ENCODE measurements at places on chromosomes 1 and 21.

DNA sequence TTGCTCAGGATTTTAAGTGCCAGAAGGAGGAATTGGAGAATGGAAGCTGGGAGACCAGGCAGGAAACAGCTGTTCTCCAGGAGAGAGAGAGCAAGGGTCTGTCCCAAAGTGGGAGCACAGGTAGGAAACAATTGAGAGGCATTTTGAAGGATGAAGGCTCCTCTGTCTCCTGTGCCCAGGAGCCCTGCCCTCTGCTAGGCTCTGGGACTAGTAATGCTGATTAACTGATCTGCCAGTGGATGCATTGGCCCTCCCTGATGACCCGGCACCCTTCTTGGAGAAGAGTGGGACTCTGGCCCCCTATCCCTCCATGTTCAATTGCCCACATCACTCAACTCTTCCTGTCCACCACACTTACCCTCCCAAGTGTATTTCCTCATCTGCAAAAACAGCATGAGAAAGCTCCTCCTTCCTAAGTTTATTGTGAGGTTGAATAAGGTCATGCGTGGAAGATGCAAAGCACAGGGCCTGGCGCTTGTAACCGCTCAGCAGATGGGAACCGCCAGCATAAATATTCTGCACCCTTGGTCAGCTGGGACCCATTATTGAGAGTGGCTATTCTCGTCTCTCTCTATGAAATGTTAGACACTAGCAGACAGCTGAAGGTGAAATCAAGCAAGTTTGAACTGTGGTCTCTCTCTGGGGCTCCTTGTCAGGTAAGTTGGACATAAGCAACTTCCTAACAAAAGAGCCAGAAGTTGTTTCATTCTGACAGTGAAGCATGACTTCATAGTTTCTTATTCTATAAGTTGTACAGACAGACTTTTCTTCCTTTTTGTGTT lies 63.0 kb upstream of the ANGPTL1 start:
- DNase-seq, result no peak

GRCh38 chr1:212477680-212478466 lies 45.2 kb downstream of the NENF start:
- no peak for DNase-seq

GRCh38 chr1:231950331-231951128 lies 323.9 kb downstream of the DISC1 start:
- DNase-seq, result no peak

- DNase-seq, result no peak
Observed at GRCh38 chr1:172167796-172168596, 252.5 kb upstream of the C1orf105 start.

- DNase-seq, result no peak
Observed at GRCh38 chr1:172567720-172568119, 34.8 kb downstream of the SUCO start.

DNA sequence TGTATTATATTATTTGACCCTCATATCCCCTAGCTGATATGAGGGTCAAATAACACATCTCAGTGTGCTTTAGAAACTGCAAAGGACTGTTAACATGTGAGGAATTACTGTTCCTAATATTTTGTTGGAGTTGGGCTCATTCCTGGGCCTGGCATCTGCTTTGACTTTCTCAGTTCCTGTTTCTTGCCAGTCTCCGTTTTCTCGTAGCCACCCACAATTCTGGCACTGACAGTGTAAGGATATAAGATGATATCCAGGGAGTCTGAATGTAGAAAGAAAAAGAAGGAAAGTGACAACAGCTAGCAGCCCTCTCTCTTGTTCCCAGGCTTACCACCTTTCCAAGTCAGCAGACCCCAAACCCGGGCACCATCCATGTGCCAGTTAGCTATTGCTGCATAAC lies 54.4 kb upstream of the SCMH1 start:
- DNase-seq, result no peak

DNA sequence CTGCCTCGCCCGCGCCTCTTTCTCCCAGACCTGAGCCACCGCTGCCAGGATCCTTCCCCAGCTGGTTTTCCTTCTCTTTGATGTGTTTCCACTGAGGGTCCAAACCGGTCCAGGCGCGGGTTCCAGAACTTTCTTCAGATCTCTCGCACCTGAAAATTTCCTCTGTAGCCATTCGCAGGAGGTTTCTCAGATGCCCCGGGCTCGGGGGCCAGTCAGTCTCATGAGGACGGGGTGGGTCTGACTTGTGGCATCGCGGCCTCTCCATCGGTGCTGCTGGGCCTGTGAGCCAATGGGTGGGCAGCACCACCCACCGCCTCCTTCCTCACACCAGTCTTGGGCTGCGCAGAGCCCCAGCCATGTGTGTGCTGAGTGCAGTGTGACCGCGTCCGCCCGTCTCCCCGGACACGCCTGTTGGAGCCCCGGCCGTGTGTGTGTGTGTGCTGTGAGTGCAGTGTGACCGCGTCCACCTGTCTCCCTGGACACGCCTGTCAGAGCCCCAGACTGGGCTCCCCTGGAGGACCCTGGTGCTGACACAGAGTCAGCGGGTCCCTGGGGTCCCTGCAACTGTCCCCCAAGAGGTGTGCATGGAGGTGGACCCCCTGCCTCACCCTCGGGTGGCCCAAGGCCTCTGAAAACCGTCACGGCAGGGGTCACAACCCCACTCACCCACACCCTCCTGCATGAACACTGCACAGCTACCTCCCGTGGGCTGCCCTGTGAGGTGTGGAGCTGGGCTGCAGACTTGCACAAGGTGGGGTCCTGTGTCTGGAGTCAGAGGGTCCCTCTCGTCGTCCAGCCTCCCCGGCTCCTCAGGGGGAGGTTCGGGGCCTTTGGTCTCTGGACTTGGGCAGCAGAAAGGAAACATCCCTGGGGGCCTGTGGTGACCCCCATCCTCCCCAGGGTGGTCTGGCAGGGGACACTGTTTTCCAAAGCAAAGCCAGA lies 20.2 kb downstream of the COL18A1 start:
- no peak for DNase-seq

- no peak for DNase-seq
Observed at GRCh38 chr1:25616987-25617624, 515 bp downstream of the MAN1C1 start.

DNA sequence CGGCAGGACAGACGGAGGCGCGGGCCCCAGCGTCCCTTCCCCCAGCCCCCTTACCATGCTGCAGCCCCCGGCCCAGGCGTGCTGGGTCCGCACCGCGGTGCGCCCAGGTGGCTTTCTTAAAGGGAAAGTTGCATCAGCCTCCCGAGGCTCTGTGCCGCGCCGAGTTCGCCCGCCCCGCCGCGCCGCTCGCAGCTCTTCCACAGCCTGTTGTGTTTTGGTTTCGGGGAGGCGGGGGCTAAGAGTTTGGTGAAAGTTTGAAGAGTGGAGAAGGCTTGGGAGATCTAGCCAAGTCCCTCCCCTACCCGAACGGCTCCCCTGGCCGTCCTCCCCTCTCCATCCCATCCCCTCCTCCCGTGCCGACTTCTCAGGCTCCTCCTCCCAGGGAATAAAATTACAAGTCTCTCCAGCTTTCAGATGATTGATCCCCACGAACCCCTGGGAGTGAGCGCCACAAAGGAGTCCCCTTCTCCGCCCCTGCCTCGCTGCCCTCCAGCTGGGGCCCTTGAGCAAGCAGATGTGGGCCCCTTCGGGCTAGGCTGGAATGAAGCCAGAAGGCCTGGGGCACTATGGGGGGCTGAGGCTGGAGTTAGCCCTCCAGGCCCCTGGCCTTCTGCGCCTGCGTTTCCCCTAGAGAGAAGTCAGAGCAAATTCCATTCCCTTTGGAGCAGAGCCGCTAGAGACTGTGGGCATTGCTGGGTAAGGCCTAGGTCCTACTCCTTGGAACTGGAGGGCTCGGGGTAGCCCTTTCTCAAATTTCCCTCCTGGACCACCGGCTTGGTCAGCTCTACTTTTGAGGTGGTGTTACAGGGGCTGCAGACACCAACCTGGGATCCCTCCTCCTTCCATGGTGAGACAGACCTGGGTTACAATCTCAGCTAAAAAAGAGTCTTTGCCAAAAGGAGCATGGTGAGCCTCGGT lies at the start of gene SLC6A9:
TSS of gene SLC6A9 (minus strand) at position 211 of the 918 bp plus-strand sequence. CDS start 7,185 bp downstream, outside the sequence.
- DNase-seq, result no peak

DNA sequence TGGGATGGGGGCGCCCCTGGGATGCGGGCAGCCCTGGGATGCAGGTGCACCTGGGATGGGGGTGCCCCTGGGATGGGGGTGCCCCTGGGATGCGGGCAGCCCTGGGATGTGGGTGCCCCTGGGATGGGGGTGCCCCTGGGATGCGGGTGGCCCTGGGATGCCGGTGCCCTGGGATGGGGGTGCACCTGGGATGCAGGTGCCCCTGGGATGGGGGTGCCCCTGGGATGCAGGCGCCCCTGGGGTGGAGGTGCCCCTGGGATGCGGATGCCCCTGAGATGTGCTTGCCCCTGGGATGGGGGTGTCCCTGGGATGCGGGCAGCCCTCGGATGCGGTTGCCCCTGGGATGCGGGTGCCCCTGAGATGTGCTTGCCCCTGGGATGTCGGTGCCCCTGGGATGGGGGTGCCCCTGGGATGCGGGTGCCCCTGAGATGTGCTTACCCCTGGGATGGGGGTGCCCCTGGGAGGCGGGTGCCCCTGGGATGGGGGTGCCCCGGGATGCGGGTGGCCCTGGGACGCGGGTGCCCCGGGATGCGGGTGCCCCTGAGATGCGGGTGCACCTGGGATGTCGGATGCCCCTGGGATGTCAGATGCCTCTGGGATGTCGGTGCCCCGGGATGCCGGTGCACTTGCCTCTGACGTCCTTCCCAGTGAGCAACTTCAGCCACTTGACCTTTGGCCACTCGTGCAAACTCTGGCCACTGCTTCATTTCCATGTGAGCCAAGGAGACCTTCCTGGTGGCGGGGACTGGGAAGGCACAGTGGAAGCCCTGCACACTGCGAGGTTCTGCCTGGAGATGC lies 37.3 kb upstream of the SLC19A1 start:
- DNase-seq, result no peak

DNA sequence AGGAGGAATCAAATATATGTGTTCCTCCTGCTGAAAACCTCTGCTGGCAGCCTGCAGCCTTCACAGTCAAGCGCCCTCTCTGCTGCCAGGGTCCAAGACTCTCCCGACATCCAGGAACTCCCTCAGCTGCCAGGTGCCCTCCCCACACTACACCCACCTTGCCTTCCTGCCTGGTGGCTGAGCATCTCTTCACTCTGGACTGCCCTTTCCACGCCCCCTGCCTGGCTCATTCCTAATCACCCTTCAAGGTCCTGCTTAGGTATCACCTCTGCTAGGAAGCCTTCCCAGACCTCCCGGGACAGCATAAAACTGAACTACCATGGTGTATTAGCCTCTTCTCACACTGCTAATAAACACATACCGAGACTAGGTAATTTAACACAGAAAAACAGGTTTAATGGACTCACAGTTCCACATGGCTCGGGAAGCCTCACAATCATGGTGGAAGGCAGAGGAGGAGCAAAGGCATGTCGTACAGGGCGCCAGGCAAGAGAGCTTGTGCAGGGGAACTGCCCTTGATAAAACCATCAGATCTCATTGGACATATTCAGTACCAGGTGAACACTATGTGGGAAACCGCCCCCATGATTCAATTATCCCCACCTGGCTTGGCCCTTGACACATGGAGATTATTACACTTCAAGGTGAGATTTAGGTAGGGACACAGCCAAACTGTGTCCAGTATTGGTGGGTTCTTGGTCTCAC lies 15.3 kb downstream of the LDLRAD1 start:
- DNase-seq, result no peak

GRCh38 chr1:112074711-112075110 lies 85.2 kb upstream of the KCND3 start:
- DNase-seq, result no peak

GRCh38 chr1:190963321-190963720 lies 485.7 kb upstream of the BRINP3 start:
- DNase-seq, result no peak

DNA sequence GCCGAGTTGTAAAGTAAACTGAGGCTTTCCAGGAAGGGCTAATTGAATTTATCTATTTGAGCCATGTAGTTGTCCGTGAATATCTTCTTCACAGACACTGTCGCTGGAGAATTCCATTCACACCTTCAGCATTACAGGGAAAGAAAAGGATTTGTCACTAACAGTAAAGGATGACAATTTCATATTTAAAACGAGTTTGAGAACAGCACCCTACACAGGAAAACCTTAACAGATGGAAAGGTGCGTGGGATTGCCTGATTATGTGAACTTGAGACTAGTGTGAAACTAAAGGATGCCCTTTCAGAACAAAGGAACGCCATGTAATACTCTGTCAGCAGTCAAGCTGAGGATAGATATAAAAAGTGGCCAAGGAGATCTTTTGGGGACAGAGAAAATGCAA lies 492.5 kb upstream of the ADGRL2 start:
- no peak for DNase-seq

DNA sequence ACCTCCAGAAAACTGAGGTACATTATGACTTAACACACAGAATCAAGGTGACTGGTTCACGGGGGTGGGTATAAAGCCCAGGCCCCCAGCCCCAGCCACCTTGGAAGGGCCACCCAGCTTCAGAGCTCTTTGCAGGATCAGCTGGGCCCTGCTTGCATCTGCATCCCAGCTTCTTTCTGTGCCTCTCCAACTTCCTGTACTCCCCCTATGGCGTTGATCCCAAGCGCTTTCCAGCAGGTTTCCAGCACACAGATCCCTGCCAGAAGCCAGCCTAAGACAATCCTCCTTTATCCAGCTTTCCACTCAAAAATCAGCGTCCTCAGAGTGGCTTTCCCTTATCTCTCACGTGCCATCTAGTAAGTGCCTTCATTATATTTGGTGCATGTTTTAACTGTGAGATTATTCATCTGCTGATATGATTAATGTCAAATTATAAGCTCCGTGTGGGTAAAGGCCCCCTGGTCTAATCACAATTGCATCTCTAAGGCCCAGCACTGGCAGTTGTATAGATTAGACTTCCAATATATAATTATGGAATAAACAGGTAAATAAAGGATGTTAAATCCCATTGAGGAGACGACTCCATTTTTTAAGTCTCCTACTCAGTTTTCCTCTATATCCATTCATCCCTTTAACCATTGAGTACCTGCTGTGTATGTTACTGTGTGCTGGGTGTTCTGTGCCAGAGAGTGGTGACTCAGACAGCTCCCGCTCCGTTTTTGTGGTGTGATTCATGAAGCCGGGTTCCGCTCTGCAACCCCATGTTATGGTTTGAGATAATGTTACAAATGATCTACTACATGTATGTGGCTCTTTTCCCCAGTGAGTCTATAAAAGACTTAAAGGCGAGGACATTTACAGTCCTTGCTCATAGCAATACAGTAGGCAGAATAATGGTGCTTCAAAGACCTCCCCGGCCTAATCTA lies 387.6 kb downstream of the PCP4 start:
- no peak for DNase-seq

DNA sequence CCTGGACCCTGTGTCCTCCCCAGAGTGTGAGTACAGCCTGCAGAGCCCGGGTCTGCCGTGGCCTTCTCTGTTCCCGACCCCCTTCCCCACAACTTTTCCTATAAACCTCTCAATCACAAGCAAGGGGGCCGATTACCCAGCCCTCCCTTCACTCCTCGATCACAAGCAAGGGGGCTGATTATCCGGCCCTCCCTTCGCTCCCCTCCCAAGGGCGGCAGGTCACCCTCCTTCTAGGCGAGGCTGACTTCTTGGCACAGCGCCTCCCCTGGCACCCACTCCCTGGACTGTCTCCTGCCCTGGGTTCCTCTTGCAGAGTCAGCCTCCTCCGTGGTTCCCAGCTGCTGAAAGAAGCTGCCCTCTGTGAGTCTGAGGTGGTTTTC lies 12.3 kb upstream of the LDLRAP1 start:
- no peak for DNase-seq

Data from stimulated activated CD4-positive, alpha-beta T cell treated with anti-CD3 and anti-CD28 coated beads, Interleukin-1b, Interleukin-23, amount 100 ng/mL, for 1 hour (primary cell).